Inflammatory macrophage (primary cell): ENCODE measurements at places on chromosomes 2 and 18.

- DNase-seq = no peak
These were observed 3.6 kb upstream of the PDE11A start for GRCh38 chr2:178076130-178076529.

GRCh38 chr2:75896779-75897366 is 186.2 kb upstream of the GCFC2 start:
- no peak for DNase-seq

GRCh38 chr2:80548469-80548868 is 243.9 kb upstream of the LRRTM1 start:
- no peak for DNase-seq

- DNase-seq = no peak
These were observed 48.5 kb downstream of the HS6ST1 start for GRCh38 chr2:128269990-128270671.

- DNase-seq = no peak
These were observed 87.3 kb upstream of the HDAC4 start for GRCh38 chr2:239488125-239488524.

DNA sequence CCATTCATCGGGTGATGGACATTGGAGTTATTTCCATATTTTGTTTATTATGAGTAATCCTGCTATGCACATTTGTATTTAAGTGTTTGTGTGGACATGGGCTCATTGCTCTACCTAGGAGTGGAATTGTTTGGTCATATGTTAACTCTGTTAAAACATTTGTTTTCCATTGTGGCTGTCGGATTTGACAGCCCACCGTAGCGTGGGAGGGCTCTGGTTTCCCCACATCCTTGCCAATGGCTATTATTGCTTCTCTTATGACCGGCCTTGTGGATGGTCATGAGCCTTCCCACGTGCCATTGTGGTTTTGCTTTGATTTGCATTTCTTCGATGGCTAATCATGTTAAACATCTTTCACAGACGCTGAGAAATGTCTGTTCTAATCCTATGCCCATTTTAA is 92.0 kb downstream of the ZNF236 start:
- no peak for DNase-seq

- no peak for DNase-seq
These were observed 7.9 kb downstream of the PKP4 start for GRCh38 chr2:158464426-158465281.

DNA sequence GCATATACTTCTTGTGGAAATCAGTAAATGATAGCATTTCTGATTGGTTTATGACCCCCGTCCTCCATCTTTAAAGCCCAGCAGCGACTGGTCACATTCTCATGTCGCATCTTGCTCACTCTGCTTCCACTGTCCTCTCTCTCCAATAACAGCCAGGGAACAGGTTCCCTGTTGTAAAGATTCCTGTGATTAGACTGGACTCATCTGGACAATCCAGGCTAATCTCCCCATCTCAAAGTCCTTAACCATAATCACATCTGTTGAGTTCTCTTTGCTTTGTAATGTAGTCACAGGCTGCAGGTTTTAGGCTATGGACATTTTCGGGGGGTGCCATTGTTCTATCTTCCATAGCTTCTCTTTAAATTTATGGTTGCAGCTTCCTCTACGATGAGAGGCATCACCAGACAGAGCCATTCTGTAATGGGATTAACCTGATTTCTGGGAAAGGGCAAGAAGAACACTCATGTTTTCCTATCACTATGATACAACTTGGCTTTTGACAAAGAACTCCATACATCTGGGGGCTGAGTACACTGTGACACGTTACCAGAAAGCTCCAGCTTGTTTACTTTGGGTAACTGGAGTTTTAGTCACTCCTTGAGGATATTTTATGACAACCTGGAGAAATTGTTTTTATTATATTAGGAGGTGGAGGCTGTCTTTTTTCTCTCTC is 159.0 kb downstream of the NYAP2 start:
- no peak for DNase-seq
